ENCODE measurements at places on chromosomes 1 and 21.

DNA sequence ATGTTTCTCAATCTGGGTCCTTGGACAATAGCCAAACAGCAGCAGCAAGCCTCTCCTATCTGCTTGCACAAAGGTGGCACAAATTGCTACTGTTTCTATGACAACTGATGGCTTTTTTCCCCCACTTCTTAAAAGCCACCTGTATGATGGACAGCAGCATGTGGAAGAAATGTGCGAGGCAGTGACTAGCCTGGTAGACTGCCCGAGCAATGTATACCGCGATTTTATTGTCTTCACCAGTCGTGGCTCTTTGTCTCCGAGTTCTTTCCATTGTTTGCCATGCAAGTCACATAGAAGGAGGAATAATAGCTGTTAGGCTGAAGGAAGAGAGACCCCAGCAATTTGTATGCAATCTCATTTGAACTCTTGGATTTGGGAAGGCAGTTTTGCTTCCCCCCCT is 79.4 kb downstream of the S1PR1 start:
- no peak for DNase-seq

DNA sequence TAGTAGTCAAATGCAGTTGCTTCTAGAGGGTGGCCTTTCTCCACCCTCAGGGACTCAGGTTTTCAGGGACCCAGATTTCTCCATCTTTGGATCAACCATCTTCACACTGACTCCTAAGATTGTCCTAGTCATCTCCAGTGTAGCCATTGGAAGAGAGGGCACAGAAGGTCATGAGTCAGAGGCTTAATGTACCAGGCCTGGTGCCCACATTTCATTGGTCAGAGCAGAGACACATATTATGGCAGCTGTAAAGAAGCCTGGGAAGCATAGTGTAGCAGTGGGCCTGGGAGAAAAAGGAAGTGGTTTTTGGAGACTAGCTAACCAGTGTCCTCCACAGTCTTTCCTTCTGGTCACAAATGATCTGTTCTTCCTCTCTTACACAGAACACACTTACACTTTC is 122.5 kb downstream of the GIPC2 start:
- no peak for DNase-seq

DNA sequence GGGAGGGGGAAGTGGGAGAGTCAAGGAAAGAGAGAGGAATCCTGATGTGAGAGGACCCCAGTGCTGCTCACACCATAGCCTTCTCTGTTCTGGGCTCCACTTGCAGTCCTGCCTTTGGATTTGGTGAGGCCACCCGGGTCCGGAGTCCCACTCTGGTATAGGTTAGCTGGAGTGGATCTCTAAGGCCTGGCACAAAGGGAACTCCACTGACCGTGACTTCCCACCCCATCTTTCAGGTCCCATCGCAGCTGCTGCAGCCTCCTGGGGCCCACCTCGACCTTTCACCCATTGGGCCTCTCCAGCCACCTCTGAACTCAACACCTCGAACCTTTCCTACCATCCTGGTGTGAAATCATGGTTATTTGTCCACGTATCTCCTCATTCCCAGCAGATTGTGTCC is 324.4 kb downstream of the MATN1 start:
- DNase-seq = no peak

- DNase-seq = no peak
Observed at GRCh38 chr1:81126989-81127581, 673.6 kb upstream of the ADGRL2 start.

DNA sequence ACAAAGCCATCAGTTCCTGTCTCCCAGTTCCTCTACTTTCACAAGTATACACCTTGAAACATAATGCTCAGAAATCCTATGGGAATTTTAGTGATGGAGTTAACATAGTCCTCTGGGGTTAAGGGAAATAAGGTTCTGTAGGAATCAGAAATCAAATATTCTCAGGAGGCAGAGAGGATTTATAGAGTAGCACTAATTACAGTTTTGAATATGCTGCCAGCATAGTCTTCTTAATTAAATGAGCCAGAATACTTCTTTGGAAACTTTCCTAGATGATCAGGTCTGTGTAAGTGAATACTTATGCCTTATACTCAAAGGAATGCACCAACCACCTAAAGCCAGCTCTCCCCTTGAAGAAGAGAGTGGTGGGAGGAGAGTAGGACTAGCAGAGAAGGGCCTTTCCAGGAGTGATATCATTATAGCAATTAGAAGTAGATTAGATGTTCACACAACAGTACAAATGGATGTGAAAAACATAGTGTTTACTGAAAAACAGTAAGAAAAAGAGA is 31.4 kb upstream of the DIRAS3 start:
- peak; percentile 54 for DNase-seq

DNA sequence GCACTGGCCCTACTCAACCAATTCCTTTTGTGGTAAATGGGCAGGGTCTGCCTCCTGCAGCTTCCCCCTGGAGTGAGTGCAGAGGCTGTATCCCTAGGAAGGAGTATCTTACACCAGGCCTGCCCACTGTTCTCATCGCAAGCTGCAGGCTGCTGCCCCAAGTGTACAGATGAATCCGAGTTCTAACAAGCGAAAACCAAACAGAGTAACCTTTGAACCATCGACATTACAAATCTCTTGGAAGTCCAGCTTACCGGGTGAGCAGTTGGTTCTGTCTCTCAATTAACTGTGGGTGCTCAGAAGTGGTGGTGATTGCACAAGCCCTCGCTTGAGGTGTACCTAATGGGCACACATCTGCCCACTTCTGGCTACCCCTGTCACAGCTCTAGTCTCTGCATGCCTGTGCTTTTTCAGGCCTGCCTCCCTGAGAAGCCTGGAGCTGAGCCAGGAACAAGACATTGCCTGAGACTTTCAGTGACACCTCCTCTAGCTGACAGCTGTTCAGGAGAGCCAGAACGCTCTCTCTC is 22.7 kb downstream of the INAVA start:
- no peak for DNase-seq

Data from fibroblast of lung (primary cell).